ENCODE measurements at places on chromosomes 12 and 14.

- no peak for DNase-seq
Observed at GRCh38 chr14:36507847-36508417, 12.1 kb downstream of the NKX2-1 start.

GRCh38 chr14:99819514-99819913, 26.3 kb downstream of the EML1 start:
- DNase-seq: peak; percentile 31

DNA sequence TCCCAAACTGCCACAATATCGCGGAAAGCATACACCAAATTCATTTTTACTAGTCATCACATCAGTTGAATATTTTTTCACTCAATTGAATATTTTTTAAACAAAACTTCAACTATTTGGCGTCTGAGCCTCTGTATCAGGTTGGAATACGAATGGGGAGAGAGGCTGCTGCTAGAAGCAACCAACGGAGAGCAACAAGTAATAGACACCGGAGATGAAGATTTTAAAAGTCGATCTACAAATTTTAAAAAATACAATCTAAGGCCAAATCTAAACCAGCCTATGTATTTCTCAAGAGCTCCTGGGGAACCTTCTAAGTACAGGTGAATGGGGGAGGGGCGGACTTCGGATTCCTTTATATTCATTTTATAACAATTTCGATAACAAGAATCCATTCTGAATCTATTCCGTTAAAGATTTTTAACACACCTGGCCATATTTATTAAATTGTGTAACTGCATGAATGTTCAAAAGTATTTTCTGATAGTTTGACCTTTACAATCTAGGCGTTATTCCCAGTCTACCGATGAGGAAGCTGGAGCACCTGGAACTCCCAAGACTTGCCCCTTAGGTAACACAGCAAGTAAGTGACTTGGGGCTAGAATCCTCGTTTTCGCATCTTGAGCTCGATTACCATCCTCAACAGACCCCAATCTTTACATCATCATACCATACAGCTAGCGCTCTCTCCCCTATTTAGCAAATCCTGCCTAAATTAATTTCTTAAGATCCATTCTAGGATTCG, 1.2 kb downstream of the GNPNAT1 start:
- no peak for DNase-seq

GRCh38 chr12:44531320-44531971, 344.7 kb downstream of the NELL2 start:
- DNase-seq: no peak

DNA sequence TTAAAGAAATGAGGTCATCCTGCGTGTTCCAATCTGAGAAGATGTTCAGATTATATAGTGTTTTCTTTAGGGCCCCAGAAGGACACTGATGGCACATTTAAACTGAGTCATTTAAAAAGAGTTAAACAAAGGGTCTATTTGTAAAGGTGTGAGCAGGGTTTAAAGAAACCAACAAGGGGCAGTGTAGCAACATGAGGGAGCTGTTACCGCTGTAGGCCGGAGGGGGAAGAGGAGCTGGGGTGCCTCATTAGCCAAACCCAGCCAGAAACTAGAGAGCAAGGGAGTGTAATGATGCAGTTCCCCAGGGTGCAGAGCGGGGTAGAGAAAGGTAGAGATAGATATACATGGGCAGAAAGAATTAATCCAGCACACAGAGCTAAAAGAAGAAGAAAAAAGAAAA, 160.4 kb downstream of the TBX5 start:
- no peak for DNase-seq

- no peak for DNase-seq
Observed at GRCh38 chr14:72629534-72629933, 264.4 kb downstream of the DPF3 start.

DNA sequence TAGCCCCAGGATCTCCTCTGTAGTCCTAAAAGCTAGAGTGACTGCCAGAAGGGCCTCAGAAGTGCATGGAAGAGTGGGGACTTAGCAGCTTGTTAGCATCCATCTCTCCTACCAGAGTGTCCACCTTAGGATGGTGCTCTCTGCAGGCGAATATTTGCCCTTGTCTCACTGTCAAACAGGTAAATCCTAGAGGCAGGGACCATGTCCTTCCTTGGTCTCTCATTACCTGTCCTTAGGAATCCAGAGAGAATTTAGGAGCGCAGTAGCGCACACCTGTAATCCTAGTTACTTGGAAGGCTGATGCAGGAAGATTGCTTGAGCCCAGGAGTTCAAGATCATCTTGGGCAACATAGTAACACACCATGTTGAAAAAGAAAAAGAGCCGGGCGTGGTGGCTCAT, 21.4 kb downstream of the AGAP2 start:
- no peak for DNase-seq

DNA sequence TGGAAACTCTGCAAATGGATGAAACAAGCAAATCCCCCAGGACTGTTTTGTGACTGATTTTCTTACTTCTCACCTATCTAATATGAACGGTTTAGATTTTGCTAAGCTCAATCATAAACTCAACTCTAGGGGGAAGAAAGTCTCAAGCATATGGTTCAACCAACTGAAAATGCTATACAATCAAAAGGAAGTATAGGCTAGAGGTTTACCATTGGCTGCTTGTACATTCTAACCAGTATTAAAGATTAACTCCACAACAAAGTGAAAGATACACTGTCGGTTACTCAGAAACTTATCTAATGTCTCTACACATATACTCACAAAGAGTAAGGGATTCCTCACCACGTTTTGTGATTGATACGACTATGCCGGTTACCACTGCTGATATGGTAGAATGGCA, 281.8 kb upstream of the SOX5 start:
- no peak for DNase-seq

GRCh38 chr12:44875954-44876543, at the start of gene NELL2:
Gene NELL2, minus strand, starts transcription at chr12:44876315. Its CDS starts 446 bp downstream, at chr12:44875869.
- DNase-seq: peak; percentile 49

GRCh38 chr14:65506801-65507200, 94.3 kb downstream of the FUT8 start:
- DNase-seq: no peak

- DNase-seq: no peak
Observed at GRCh38 chr12:54437697-54438096, 18.6 kb upstream of the ITGA5 start.

DNA sequence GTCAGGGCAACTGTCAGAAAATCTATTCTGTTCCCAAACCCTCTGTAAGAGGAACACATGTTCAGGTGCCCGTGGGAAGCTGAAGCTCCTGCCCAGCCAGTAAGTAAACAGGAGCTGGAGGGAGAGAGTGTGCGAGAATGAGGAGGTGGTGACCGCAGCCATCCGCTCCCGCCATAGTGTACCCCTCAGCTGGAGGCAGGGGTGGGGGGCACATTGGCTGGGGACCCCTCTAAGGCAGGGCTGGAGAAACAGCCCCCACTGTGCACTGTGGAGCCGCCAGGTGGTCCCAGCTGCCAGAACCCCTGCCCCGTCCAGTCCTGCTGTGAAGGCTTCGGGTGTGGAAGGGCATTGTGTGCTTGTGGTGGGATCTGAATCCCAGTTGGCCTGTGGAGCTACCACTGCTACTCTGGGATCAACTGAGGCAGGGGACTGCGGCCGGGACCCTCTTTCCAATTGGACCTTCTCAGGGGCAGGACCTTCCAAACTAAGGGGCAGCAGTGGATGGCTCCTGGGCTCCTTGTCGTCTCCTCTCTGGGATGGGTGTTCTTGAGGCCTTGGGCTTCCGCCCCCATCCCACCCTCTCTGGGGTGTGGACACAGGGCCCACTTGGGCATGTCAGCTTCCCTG, 59.6 kb downstream of the TSPAN9 start:
- no peak for DNase-seq

Data from femur (tissue), 1 donor.